Activated CD4-positive, alpha-beta T cell treated with anti-CD3 and anti-CD28 coated beads, Interleukin-2, amount 10 ng/mL, durations not matched to agents 7 days and 5 days (primary cell): ENCODE measurements at places on chromosomes 7 and 10.
A peak's percentile ranks its signal among the peaks of the same experiment; 100 is the strongest.

DNA sequence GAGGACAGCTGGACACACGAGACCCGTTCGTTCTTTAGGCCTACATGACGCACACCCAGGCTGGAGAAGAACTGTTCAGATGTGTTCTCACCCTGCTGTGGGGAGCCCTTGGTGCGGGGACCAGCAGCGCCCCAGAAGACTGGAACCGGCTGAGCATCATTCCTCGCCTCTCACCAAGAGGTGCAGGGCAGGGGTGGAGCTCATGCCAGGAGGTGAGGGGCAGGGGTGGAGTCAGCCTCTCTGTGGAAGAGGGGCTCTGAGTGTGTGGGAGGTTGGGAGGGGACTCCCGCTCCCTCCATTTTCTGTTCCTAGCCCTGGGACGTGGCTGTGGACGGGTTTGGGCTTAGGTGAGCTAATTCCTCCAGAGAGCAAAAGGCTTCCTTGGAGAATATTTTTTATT lies 66.0 kb upstream of the SHH start:
- DNase-seq, result no peak

DNA sequence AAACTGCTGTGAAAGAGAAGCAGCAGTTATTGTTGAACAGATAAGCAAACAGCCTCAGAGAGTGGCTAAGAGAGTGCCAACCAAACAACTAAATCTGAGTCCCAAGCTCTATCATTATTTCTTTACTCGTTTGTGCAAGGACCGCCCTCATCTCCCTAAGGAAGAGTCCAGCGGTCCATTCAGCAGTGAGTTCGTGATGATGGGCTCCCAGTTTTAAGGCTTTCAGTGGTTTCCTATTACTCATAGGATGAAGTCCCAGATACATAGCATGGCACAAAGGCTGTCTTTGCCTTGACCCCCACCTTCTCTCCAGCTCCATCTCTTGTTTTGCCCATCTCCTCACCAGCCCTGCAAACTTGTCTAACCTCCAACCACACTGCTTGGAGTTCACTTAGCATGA lies 24.3 kb upstream of the PDE1C start:
- DNase-seq, result no peak

DNA sequence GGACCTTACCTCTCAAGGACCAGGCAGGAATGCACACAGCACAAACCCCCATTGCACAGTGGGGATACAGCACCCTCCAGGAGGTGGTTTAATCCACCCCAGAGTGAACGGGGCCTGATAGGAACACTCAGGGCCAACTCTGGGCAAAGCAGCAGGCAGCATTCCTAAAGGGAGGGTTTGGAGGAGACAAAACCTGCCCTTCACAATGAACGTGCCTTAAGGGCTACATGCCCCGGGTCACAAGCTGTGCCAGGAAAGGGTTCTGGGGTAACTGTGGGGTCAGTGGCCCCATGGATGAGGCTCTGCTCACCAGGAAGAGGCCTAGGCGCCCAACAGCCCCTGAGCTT lies 1.1 kb downstream of the GPRIN2 start:
- peak; percentile 5 for DNase-seq

DNA sequence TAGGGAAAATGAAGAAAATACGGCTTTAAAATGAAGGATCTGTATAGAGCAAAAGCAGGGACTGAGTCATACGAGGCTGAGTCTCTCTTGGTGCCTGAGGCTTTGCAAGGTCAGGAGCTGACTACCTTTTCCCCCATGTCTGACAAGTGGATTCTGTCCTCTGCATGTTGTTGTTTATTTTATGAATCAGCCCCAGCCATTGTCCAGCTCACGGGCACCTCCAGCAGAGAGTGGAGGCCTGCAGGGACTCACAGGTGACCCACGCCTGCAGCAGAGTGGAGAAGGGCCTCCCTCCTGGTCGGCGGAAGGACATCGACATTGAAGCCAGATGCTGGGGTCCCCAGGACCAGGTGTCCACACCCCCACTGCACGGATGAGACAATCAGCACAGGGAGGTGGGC lies 233.9 kb downstream of the WDR37 start:
- DNase-seq, result no peak

DNA sequence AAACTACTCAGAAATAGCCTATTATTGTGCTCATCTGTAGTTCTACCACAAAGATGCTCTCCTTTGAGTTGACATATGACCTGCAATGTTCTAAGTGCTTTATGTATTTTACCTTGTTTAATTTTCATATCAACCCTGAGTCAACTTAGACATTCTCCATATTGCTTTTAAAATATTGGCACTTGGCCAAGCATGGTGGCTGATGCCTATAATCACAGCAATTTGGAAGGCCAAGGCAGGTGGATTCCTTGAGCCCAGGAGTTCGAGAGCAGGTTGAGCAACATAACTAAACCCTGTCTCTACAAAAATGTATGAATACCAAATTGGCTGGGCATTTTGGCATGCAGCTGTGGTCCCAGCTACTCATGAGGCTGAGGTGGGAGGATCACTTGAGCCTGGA lies 50.6 kb downstream of the PRKG1 start:
- no peak for DNase-seq

DNA sequence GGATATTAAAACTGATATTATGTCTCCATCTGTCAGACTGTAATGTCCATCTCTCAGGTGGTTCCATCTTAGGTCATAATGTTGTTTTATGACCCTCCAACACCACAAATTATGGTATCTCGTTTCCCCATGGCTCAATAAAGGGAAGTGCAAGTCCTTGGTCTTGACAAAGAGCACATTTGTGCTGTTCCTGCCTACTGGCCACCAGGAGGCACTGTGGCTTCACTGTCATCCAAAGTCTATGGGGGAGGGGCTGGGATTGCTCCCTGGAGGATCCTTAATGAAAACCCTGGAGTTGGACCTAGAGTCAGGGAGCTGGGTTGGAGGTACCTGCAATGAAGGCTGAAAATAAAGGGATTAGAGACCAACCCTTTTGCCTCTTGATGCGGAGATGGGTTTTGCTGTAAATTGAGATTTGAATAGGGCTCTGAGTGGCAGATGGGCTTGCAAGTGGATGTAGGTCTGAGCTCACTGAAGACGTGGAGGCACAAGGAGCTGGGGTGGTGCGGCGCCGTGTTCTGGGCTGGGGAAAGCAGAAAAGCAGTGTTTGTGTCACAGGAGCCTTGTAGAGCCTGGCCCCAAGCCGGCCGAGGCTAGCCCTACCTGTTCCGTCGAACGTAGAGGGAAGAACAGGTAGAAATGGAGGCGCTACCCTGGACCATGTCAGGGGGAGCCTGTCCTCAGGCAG lies 180.5 kb upstream of the PRSS58 start:
- peak; percentile 34 for DNase-seq

DNA sequence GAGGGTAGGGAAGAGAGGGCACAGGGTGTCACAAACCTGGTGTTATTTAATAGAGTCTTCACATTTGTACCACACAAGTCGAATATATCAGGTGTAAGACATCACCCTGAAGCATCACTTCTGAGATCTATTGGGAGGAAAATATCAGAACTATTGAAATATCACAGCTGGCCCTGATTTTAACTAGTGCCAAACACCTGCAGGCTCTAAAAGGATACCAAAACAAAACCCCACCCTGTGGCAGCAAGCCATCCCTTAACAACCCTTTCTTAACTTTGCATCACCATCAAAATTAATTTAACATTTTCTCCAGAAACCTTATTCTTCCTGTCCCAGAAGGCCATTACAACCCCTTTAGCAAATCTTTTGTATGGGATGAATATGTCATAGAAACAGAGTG lies 365.4 kb downstream of the SUGCT start:
- no peak for DNase-seq

DNA sequence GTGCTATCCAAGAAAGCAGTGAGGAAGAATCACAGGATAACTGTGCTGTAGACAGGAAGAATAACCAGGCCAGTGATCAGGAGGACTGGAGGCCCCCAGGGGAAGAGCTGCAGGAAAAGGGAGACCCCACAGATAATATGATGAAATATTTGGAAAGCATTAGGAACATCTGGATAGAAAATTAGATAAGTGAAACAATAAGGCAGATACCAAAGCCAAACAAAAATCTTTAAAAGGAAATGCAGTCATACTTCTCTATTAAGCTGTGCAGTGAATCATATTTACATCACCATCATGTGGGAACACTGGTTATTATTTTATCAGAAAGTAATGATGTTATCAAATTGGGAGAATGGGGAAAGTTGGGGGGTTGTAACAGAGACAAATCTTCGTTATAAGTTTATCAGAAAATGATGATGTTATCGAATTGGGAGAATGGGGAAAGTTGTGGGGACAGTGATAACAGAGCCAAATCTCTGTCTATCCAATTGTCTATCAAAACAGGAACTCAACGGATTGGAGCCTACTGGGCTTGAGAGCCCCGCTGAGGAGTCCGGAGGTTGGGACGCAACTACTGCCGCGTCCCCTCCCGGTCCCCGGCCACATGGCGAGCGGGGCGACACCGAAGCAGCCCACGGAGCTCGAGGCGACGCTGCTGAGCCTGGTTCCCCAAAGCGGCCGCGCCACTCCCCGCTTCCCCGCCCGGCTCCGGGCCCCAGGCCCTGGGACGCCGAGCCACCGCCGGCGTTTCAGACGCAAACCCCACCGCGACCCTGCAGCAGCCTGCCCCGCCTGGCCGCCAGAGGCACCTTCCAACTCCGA lies 14.0 kb upstream of the RALA start:
- no peak for DNase-seq

- DNase-seq, result no peak
Observed at GRCh38 chr10:77633376-77633775, 4.2 kb downstream of the KCNMA1 start.

DNA sequence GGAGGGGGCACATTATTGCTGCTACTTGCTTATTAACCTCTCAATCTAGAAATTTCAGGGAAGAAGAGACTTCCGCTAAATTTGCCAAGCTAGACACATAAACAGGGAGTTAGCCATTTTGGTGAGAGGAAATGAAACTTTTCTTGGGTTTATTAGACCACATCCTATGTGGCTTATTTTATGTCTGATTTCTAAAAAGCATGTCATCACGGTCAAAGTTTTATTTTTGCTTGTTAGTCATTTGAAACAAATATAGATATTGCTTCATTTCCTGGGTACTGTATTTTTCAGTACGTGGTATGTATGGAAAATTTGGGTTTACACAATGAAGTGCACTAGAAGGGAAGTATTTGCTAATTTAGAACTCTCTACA lies 144.1 kb downstream of the TCF7L2 start:
- DNase-seq, result no peak

GRCh38 chr10:120969219-120969645 lies 118.1 kb downstream of the WDR11 start:
- DNase-seq, result no peak

DNA sequence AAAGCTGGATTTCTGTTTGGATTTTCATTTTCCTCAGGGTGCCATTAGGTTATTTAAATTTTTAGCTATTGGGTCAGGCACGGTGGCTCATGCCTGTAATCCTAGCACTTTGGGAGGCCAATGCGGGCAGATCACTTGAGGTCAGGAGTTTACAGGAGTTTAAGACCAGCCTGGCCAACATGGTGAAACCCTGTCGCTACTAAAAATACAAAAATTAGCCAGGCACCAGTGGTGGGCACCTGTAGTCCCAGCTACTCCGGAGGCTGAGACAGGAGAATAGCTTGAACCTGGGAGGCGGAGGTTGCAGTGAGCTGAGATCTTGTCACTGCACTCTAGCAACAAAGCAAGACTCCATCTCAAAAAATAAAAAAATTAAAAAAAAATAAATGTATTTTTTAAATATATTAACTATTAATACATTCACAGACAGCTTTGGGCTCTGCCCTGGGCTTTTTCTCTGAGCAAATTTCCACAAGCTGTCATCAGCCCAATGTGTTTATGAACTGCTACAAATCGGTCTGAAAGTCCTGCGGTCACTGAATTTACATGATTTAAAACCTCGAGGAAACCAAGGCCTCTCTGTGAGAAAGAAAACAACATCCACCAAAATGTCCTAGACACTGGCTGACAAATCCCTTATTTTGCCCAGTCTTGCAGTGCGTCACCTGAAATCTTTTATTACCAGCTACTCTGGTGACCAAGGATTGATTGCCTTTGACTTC lies 19.2 kb upstream of the PLEKHS1 start:
- DNase-seq, result no peak

DNA sequence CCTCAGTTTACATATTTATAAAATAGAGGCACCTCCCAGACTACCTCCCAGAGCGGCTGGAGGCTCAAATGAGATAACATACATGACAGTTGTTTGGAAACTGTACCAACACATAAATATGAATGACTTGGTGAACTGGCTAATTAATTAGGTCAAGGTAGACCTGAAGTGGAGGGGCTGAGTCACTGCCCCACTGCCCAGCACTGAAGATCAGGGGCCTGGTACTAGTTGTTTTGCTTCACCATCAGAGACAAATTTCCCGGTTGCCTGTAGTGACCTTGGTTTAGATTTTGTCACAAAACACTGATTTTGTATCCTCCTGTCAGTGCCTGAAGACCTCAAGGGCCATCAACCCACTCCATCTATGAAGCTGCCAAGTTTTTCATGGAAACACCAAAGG lies 41.8 kb downstream of the JAZF1 start:
- no peak for DNase-seq
